ENCODE measurements at places on chromosomes 16 and 17. TPM values are rescaled to one million over a fixed set of nuclear protein-coding genes. Genes with fewer than 3 reads are reported as not detected.

HOXB6 gene
- not detected for polyA plus RNA-seq

SOST gene
- polyA plus RNA-seq: not detected

CCL17 gene
- not detected for polyA plus RNA-seq

ASPSCR1 gene
- 1.0 TPM for polyA plus RNA-seq

MT4 gene
- not detected for polyA plus RNA-seq

AGRP gene
- polyA plus RNA-seq: not detected

CTF1 gene
- 0.15 TPM for polyA plus RNA-seq

ADORA2B gene
- polyA plus RNA-seq: 3.2 TPM

BAIAP3 gene
- polyA plus RNA-seq: 1.5 TPM

MAP2K6 gene
- 10.5 TPM for polyA plus RNA-seq

ATF7IP2 gene
- 74.3 TPM for polyA plus RNA-seq

HYDIN gene
- 0.80 TPM for polyA plus RNA-seq

HOXB1 gene
- not detected for polyA plus RNA-seq

GRN gene
- polyA plus RNA-seq: 29.9 TPM

RNF157 gene
- 46.4 TPM for polyA plus RNA-seq

HS3ST3A1 gene
- polyA plus RNA-seq: not detected

ANKS4B gene
- polyA plus RNA-seq: not detected

CDT1 gene
- 0.17 TPM for polyA plus RNA-seq

NT5M gene
- 0.98 TPM for polyA plus RNA-seq

KRT36 gene
- not detected for polyA plus RNA-seq

ATP2C2 gene
- polyA plus RNA-seq: not detected

GRAPL gene
- not detected for polyA plus RNA-seq

ACSM2A gene
- polyA plus RNA-seq: not detected

GP1BA gene
- polyA plus RNA-seq: 0.38 TPM

PRAC2 gene
- polyA plus RNA-seq: not detected

SPNS2 gene
- polyA plus RNA-seq: 10.9 TPM

Data from Purkinje cell (primary cell).